ENCODE measurements at places on chromosomes 6 and 20.

GRCh38 chr6:3088968-3089367 lies 20.7 kb downstream of the RIPK1 start:
- no peak for DNase-seq

- no peak for DNase-seq
Measured at GRCh38 chr6:157272866-157273755, 50.2 kb downstream of the TMEM242 start.

GRCh38 chr6:55963301-55963700 lies 87.9 kb upstream of the BMP5 start:
- DNase-seq, result no peak

DNA sequence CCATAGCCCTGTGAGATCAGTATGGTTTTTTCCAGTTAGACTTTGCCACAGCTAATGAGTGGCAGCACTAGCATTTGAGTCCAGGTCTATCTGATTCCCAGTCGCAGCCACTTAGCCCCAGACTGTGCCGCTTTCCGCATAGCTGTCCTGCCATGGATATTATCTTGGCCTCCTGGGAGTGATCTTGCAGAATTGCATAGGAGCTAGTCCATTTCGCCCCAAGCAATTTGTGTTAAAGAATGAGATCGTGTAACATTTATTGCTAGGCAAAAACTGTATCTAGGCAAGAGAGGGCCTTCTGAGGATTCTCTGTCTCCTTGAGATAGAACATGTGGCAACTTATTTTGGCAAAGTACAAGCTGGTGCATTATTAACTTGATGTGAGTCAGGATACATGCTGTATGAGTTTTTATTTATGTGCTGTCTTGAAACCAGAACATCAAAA lies 74.2 kb downstream of the EZR start:
- no peak for DNase-seq

- no peak for DNase-seq
Measured at GRCh38 chr6:70849348-70850069, 107.4 kb downstream of the B3GAT2 start.

DNA sequence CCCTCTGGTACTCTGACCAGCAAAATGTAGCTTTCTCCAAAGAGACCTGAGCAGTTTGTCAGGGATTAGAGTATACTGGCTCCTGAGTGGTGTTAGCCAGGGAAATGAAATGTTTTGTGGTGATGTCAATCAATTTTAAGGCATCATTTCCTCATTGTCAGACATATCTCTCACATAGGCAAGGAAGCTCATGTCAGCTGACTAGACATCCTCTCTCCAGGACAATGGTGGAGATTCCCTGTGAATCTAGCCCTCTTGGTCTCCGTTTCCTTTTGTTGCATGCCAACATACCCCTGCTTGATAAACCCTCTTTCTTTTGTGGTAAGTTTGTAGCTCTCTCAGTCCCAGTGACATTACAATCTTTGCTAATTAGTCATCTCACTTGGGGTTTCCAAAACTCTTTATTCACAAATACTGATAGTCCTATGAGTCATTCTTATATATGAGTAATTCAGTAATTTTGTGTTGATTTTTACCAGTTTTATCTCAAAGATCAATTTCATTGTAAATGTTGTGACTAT lies 135.6 kb upstream of the PTPRK start:
- DNase-seq, result peak; percentile 40

GRCh38 chr20:50372770-50373088 lies 137.5 kb upstream of the PTPN1 start:
- peak; percentile 83 for DNase-seq

GRCh38 chr20:37490663-37491350 lies 30.2 kb upstream of the NNAT start:
- DNase-seq, result peak; percentile 58

- no peak for DNase-seq
Measured at GRCh38 chr6:39865011-39865888, 69.0 kb downstream of the MOCS1 start.

DNA sequence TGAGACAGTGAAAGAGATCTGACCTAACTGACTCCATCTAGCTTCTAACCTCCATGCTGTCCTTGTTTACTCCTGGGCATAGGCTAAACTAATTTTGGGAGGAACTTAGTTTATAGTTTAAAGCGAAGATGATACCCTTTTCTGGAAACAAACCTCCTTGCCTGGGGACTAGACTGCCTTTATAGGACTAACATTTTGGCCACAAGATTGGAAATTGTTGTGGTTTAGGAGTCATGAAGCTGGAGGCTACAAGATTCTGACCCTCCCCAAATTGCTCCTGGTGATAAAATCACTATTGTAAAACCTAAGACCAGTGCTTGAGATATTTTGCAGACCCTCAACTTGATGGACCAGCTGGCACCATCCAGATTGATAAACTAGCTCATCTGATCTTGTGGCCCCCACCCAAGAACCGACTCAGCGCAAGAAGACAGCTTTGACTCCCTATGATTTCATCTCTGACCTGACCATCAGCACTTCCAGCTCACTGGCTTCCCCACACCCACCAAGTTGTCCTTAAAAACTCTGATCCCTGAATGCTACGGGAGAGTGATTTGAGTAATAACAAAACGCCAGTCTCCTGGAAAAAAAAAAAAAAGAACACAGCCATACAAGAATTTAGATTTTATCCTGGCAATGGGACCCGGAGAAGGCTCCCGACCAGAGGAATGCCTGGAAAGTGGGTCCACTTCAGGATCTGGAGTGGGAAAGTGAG lies 63.0 kb downstream of the ABHD12 start:
- DNase-seq, result no peak

DNA sequence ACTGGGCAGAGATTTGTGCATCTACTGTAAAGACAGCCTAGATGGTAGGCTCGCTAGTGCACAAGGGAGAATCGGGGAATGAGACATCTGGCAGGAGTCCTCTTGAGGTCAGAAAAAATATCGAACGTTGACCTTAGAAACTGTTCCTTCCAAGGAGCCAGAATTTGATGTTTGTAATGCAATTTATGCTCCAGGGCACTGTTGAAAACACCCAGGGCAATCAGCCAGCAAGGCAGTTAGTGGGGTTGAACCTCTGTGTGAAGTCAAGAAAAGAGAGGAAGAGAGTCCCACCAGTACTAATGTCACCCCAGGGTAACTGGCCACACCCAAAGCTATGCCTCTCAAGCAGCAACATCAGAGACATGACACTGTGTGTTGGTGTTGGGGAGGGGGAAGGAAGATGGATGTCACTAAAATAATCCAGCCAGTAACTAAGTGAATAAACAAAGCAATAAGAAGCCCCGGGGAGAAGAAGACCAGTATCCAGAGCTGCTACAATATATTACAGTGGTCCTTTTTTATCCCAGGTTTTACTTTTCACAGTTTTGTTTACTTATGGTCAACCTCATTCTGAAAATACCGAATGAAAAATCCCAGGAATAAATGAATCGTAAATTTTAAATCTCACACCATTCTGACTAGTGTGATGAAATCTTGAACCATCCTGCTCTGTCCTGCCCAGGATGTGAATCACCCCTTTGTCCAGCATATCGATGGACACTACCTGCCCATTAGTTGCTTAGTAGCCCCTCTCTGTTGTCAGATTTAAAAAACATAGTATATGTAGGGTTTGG lies 32.9 kb upstream of the PDE10A start:
- DNase-seq, result no peak

- no peak for DNase-seq
Measured at GRCh38 chr6:136725124-136725523, 67.2 kb downstream of the MAP3K5 start.

GRCh38 chr6:17250237-17250636 lies 30.9 kb upstream of the RBM24 start:
- no peak for DNase-seq

GRCh38 chr20:58700121-58700821 lies 7.7 kb downstream of the NPEPL1 start:
- peak; percentile 69 for DNase-seq

DNA sequence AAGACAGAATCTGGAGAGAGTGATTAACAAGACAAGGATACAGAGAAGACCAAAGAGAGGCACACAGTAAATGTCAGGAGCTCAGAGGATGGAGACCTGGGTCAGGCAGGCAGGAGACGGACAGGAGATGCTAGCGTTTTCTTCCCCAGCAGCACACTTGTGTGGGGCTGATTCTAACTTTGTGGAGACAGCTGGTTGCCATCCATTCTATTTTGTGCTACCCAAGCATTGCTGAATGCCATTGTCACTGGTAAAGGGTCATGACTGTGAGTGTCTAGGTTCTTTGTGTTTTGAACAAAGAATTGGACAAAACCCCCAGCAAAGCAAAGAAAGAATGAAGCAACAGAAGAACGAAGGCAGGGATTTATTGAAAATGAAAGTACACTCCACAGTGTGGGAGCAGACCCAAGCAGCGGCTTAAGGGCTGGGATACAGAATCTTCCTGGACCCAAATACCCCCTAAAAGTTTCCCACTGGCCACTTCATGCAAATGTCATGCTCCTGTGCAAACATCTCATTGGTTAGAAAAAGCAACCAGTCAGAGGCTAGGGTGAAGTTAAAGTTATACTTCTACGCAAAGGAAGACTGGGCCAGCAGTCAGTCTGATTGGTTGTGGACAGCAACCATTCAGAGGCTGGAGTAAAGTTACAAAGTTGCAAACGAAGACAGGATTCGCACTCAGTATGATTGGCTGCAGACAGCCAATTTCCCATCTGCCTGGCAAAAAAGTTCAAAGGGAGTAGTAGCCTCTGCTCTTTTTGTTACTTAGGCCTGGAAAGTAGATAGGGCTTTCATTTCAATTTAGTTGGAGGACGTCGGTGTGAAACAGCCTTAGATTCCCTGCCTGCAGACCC lies 17.5 kb downstream of the PTK7 start:
- DNase-seq, result no peak

- DNase-seq, result no peak
Measured at GRCh38 chr6:127341471-127342202, 1.8 kb downstream of the ECHDC1 start.

- DNase-seq, result no peak
Measured at GRCh38 chr6:85394199-85394598, 55.7 kb upstream of the NT5E start.

DNA sequence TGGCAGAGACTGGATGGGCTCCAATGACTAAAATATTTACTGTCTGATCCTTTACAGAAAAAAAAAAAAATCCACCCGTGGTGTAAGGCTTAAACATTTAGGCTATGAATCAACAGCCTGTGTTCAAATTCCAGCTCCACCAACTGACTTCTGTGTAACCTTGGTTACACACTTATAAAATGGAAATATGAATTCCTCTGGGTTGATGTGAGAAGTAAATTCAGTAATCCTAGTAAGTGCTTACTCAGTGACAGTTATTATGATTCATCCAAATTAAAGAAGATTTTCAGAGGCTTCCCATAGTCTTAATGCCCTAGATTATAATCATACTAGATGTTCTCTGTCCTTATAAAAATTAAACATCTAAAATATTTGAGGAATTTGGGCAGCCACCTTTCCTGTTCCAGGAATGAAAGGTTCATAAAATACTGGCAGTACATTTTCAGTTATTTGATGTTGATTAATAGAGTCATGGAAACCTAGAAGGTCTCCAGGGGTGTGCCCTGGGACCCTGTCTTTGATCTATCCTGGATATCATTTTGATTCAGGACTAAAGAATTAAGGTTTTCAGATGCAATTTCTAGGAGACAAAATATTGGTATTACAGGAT lies 180.3 kb upstream of the ZNF217 start:
- DNase-seq, result peak; percentile 75

- DNase-seq, result no peak
Measured at GRCh38 chr6:39992861-39993622, 58.8 kb upstream of the MOCS1 start.

GRCh38 chr6:135581211-135581610 lies 83.7 kb upstream of the AHI1 start:
- no peak for DNase-seq

GRCh38 chr6:18595774-18596530 lies 208.8 kb downstream of the RNF144B start:
- DNase-seq, result no peak

DNA sequence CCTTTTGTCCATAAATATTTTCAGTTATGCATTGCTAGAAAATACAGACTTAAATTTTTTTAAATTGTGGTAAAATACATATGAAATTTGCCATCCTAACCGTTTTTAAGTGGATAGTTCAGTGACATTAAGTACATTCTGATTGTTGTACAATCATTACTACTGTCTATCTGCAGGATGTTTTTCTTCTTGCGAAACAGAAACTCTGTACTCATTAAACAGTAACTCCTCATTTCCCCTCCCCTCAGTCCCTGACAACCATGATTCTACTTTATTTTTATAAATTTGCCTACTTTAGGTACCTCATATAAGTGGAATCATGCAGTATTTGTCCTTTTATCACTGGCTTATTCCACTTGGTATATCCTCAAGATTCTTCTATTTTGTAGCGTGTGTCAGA lies 21.3 kb downstream of the TAF11 start:
- no peak for DNase-seq

- no peak for DNase-seq
Measured at GRCh38 chr20:17697171-17697570, 2.6 kb upstream of the BANF2 start.

- DNase-seq, result no peak
Measured at GRCh38 chr6:147716434-147716833, 207.9 kb downstream of the SAMD5 start.

DNA sequence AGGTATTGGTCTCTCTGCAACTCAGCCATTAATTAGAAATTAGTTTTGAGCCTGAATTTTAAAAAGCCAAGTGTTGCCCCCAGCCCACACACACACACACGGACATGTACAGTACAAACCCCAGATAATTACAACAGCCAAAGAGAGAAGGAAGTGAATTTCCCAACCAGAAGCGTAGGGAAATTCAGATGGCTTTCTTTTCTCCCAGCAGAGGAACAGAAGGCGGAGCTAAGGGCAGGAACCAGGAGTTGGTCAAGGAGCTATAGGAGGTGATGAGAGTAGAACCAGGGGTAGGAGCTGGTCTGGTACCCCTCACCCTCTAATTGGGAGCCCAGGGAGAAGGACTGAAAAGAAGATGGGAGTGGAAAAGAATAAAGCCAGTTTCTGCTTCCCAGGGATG lies 3.9 kb upstream of the ZBTB9 start:
- no peak for DNase-seq

- DNase-seq, result no peak
Measured at GRCh38 chr20:54515793-54516628, 40.6 kb downstream of the DOK5 start.

DNA sequence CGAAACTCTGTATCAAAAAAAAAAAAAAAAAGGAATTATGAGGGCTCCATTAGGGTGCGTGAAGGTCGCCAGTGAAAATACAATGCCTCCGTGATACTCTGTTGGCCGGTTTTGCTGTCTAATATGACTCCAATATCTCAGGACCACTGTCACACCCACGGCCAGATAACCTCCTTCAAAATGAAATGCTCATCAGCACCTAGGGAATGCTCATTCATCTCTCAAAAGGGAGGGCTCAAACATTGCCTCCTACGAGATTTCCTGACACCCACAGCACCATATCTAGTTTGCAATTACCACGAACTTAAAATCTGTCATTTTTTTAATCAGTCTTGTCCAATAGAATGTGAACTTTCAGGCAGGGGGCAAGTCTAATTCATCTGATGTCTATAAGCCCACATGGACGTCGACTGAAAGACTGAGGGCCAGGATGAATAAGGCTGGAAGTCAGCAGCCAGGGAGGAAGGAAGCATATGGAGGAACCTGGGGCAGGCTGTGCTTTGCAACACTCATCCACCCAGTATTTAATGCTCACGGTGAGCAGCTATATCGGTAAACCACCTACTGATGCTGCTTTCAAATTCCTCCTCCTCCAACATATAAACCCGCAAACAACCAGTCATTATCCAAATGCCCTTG lies 42.8 kb downstream of the MAP3K5 start:
- no peak for DNase-seq
